ENCODE measurements at places on chromosomes 13 and 19.

GRCh38 chr19:38870612-38871011 is 7.5 kb downstream of the RINL start:
- DNase-seq, result no peak

GRCh38 chr13:83853771-83854170 is 28.5 kb downstream of the SLITRK1 start:
- no peak for DNase-seq

- no peak for DNase-seq
Measured at GRCh38 chr19:634975-635652, 1.8 kb upstream of the POLRMT start.

DNA sequence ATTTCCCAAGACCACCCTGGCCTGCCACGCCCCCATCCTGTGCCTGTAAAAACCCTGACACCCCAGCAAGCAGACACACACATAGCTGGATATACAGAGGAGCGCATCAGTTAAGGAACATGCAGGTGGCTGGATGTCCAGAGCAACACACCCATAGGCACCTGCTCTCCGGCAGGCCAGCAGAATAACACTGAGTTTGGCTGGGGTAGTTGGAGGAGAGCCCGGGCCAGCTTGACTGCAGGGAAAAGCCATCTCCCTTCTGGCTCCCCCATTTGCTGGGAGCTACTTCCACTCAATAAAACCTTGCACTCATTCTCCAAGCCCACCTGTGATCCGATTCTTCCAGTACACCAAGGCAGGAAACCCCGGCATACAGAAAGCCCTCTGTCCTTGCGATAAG is 8.9 kb downstream of the RASL11A start:
- DNase-seq, result no peak

GRCh38 chr13:41232578-41233480 is 30.5 kb downstream of the MTRF1 start:
- DNase-seq, result no peak

- no peak for DNase-seq
Measured at GRCh38 chr13:112697756-112698655, 8.2 kb downstream of the ATP11A start.

Data from activated CD4-positive, alpha-beta T cell treated with anti-CD3 and anti-CD28 coated beads, Interleukin-2, amount 10 ng/mL, durations not matched to agents 24 days and 14 days (primary cell).